PC-3 (cell line): ENCODE measurements at places on chromosomes 12 and 14. TPM values are rescaled to one million over a fixed set of nuclear protein-coding genes. Genes with fewer than 3 reads are reported as not detected.

- no peaks in the 10 kb centered on the region for H3K27me3 ChIP-seq
- DNase-seq: no peak
- H3K4me3 ChIP-seq: no peak overlapping the region
- no peaks in the 10 kb centered on the region for H3K36me3 ChIP-seq
Measured at GRCh38 chr14:24398293-24398652, 530 bp upstream of the NYNRIN start.

DNA sequence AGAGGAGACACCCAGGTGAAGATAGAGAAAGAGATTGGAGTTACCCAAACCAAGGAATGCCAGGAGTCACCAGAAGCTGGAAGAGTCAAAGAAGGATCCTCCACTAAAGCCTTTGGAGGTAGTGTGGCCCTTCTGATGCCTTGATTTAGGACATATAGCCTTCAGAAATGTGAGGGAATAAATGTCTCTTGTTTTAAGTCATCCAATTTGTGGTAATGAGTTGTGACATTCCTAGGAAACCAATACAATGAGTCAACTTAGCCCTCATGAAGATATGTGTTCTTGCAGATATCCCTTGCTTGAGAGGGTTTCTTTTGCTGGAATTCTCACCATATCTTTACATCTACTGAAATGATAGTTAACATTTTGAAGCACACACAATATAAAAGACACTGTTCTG lies 58.8 kb downstream of the CCER1 start:
- DNase-seq: peak; percentile 73
- no peak overlapping the region for H3K4me3 ChIP-seq
- H3K27me3 ChIP-seq: no peaks in the 10 kb centered on the region
- no peak overlapping the region for H3K27ac ChIP-seq

- H3K36me3 ChIP-seq: peaks cover 23% of the 10 kb centered on the region
- peak; percentile 74 for DNase-seq
- peak overlapping the region; percentile 84 for H3K27ac ChIP-seq
- no peaks in the 10 kb centered on the region for H3K27me3 ChIP-seq
- peaks cover 41% of the 10 kb centered on the region for H3K4me1 ChIP-seq
Measured at GRCh38 chr14:103561381-103562178, 877 bp downstream of the BAG5 start.

DNA sequence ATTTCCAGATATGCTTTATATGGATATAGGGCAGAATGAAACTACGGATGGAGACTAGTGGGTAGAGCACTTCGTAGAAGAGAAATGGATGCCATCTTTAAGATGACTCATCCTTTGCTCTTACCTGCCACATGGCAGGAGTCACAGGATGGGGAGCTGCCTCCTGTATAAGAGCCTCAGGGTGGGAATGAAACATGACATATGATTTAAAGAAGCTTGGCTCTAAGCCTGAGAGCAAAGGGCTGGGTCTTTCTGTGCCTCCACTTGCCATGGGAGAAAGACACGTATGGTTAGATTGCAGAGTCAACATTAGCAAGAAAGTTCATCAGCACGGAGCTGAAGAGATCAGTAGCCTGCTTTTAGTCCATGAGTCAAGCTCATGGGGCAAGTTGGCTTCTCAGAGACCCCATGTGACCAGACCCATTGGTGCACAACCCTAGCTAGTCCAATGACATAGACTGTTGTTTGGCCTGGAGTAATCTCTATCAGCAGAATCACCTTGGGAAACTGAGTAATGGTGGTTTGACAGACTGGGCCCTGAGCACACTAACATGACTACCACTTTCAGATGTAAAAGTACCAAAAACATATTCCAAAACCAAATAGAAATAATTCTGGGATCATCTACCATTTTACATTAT lies 38.1 kb upstream of the IL22 start:
- no peak overlapping the region for H3K27ac ChIP-seq
- H3K27me3 ChIP-seq: no peaks in the 10 kb centered on the region
- no peaks in the 10 kb centered on the region for H3K36me3 ChIP-seq
- no peak overlapping the region for H3K4me3 ChIP-seq
- peak; percentile 28 for DNase-seq

DNA sequence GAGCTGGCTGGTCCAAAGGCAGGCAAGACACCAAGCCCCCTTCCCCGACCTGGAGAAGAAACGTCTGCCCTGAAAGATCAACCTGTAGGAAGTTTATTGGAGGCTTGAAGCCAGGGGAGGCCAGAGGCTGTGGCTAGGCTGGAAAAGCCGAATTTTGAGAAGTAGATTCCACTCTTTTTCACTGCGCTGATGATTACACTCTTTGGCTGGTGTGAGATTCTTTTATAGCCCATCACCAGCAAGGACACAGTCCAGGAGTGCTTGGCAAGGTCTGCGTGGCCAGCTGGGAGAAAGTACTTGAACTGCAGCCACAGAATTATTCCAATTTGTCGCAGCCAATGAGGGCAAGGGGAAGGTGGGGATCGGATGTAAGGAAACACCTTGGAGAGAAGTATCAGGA lies 45.0 kb downstream of the SYNE3 start:
- no peak overlapping the region for H3K27ac ChIP-seq
- H3K27me3 ChIP-seq: no peaks in the 10 kb centered on the region
- H3K36me3 ChIP-seq: no peaks in the 10 kb centered on the region
- no peaks in the 10 kb centered on the region; the same call in 1 of the 2 replicates for H3K4me1 ChIP-seq
- DNase-seq: no peak

- no peaks in the 10 kb centered on the region for H3K27me3 ChIP-seq
- peaks cover 14% of the 10 kb centered on the region; the same call in 1 of the 2 replicates for H3K36me3 ChIP-seq
- no peak overlapping the region for H3K27ac ChIP-seq
- DNase-seq: no peak
- peaks cover 7% of the 10 kb centered on the region; the same call in 1 of the 2 replicates for H3K4me1 ChIP-seq
Measured at GRCh38 chr12:68745376-68745903, 536 bp upstream of the SLC35E3 start.

DNA sequence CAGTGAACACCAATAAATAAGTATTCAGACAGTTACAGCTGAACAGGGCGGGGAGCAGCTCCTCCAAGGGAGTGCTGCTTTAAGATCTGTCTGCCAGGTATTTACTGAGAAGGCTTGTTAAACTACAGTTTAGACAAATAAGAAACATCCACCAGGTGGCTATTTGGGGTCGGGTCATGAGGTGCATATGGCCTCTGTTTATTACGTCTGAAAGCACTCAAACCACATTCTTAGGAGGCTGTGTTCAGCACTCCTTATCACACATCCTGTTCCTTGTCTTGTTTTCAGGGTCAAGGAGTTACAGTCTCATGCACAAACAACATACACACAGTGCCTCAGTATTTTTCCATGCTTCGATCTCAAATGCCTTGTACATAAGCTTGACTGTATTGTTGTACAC lies 78.8 kb downstream of the KCNMB4 start:
- H3K27me3 ChIP-seq: no peaks in the 10 kb centered on the region
- no peak overlapping the region for H3K4me3 ChIP-seq
- H3K4me1 ChIP-seq: peaks cover 27% of the 10 kb centered on the region
- no peaks in the 10 kb centered on the region for H3K36me3 ChIP-seq
- no peak overlapping the region for H3K27ac ChIP-seq

GRCh38 chr12:117127933-117128823 lies 29.0 kb upstream of the TESC start:
- H3K4me1 ChIP-seq: peaks cover 30% of the 10 kb centered on the region
- DNase-seq: no peak
- H3K36me3 ChIP-seq: no peaks in the 10 kb centered on the region

DNA sequence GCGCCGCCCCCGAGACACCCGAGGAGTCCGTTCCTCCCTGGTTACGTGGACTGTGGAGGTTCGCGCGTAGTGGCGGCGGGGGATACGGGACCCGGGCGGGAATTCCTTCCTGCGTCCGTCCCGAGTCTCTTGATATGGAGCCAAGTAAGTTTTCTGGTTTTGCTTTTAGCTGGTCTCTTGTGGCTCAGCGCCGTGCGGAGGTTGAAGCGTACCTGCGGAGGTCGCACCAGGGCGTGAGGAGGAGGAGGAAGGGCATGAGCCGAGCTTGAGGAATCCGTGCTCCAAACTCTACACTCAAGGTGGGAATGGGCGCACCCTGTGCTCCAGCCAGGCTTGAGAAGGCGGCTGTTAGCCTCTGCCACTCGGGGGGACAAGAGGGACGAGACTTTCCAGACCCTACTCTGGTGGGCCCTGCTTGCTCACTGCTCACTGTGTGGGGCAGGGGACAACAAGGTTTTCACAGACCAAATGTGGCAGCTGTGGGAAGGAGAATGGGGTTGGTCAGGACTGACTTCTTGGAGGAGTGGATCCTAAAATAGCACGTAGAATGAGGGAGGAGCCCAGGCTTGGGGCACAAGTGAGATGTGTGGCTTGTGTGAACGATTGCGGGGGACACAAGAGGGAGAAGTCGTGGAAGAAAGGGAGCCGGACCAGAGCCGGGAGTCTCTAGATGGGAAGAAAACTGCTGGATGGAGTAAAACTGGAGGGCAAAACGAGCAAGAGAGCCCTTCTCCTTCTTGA lies 577 bp downstream of the ATG101 start:
- H3K27ac ChIP-seq: peak overlapping the region; percentile 66
- DNase-seq: no peak
- peak overlapping the region; percentile 83 for H3K4me3 ChIP-seq
- H3K36me3 ChIP-seq: peaks cover 17% of the 10 kb centered on the region; the same call in 1 of the 2 replicates
- no peaks in the 10 kb centered on the region for H3K27me3 ChIP-seq

DNA sequence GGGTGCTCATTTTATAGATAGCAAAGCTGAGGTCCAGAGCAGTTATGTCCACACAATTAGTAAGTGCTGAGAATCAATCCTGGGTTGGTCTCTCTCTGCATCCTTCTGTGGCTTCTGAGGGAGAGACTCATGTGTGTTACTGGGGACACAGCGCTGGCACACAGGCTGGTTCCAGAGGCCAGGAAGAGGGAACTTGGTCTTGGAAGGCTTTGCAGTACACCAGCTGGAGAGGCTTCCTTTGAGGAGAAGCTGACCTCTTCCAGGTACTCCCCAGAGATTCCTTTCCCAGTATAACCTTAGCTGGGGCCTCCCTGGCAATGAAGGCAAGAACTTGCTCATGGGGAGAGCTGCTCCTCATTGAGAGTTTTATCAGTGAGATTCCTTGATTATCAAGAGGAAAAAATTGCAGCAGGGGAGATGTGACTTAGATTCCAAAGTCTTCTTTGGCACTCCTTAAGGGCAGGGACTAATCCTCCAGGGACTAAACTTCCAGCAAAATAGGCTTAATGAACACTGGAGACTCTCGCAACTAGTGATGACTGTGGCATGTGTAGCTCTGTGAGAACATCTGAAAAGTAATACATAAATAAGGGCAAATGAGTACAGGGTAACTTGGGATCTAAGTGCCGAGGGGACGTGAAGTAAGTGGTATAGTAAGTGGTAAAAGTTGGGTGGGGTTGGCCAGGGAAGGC lies 13.9 kb upstream of the KRT80 start:
- H3K4me3 ChIP-seq: no peak overlapping the region
- no peaks in the 10 kb centered on the region for H3K27me3 ChIP-seq
- H3K36me3 ChIP-seq: no peaks in the 10 kb centered on the region
- peaks cover 58% of the 10 kb centered on the region for H3K4me1 ChIP-seq

GRCh38 chr14:100898935-100899883 lies 4.3 kb downstream of the RTL1 start:
- H3K27me3 ChIP-seq: peaks cover 28% of the 10 kb centered on the region
- no peaks in the 10 kb centered on the region for H3K36me3 ChIP-seq
- peaks cover 8% of the 10 kb centered on the region for H3K4me1 ChIP-seq

DNA sequence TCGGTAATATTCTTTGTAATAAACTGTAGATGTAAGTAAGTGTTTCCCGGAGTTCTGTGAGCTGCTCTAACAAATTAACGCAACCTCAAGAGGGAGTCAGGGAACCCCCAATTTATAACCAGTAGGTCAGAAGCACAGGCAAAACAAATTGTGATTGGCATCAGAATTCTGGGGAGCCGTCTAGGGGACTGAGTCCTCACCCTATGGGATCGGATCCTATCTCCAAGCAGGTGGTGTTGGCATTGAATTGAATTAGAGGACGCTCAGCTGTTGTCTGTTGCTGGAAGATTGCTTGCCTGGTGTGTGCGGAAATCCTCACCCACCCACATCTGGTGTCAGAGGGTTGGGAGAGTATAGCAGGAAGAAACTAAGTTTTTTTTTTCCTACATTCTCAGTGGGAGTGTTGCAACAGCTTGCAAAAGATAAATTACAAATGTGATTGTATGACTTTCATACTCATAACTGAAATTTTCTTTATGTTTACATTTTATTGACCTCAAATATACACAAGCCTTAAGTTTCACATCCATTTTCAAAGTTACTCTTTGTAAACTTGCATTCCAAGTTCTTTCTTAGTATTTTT lies 5.5 kb downstream of the TMEM52B start:
- H3K27ac ChIP-seq: no peak overlapping the region
- no peak overlapping the region for H3K4me3 ChIP-seq
- H3K27me3 ChIP-seq: no peaks in the 10 kb centered on the region
- peaks cover 24% of the 10 kb centered on the region for H3K4me1 ChIP-seq
- DNase-seq: no peak

PLD4 gene
- total RNA-seq: 0.04 TPM in 1 of 2 replicates, not detected in the other

OTX2 gene
- not detected in 2 replicates for total RNA-seq

GLS2 gene
- total RNA-seq: 4.0 and 7.3 TPM in 2 replicates

RNASE13 gene
- total RNA-seq: not detected in 2 replicates

WIF1 gene
- total RNA-seq: not detected in 2 replicates

CLEC7A gene
- total RNA-seq: 0.40 TPM in 1 of 2 replicates, not detected in the other

AMDHD1 gene
- 0.80 and 1.5 TPM in 2 replicates for total RNA-seq
